Articular chondrocyte of knee joint (primary cell): ENCODE measurements at places on chromosomes 16 and 17. TPM values are rescaled to one million over a fixed set of nuclear protein-coding genes. Genes with fewer than 3 reads are reported as not detected.

Gene MSL1
- total RNA-seq: 55.7 and 60.1 TPM in 2 replicates

Gene GOSR2
- total RNA-seq: 55.8 and 60.8 TPM in 2 replicates

Gene LITAFD
- total RNA-seq: not detected in 2 replicates

Gene TEX14
- under 0.01 TPM in 1 of 2 replicates, not detected in the other for total RNA-seq

Gene ZDHHC7
- total RNA-seq: 139 and 150 TPM in 2 replicates

Gene APOBR
- total RNA-seq: not detected in 2 replicates
